Omental fat pad (tissue), 4 donors: ENCODE measurements at places on chromosomes 5 and 9. TPM values are rescaled to one million over a fixed set of nuclear protein-coding genes. Genes with fewer than 3 reads are reported as not detected.
A peak's percentile ranks its signal among the peaks of the same experiment; 100 is the strongest.

GRCh38 chr5:44387406-44387805 is 1.8 kb downstream of the FGF10 start:
- no peak for DNase-seq

Gene GFI1B
- total RNA-seq: not detected

Gene GPR150
- total RNA-seq: not detected

DNA sequence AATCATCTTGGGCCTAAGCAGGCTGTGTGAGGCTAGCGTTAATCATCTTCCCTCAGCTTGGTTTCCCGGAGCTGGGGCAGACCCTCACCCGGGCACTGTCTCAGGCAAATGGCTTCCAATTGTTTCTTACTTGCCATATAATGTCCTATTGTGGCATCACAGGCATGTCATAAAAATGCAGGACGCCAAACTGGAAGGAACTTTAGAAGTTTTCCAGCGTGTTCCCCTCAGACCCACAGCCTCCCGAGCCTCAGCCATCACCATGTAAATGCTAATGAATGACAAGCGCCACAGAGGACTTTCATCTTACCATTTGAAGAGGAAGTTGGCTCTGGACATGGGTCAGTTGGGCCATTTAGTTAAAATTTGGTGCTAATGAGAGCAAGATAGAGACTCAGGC is 143.0 kb upstream of the IRX1 start:
- no peak for DNase-seq

GRCh38 chr5:152269533-152269932 is 135.5 kb downstream of the NMUR2 start:
- DNase-seq: no peak

Gene TRPM3
- 1.9 TPM for total RNA-seq

Gene SHOC1
- total RNA-seq: not detected

Gene SPINK6
- total RNA-seq: not detected

GRCh38 chr9:129069862-129070641 is 10.9 kb upstream of the DOLPP1 start:
- no peak for DNase-seq

Gene RASGRF2
- 13.0 TPM for total RNA-seq

- no peak for DNase-seq
Measured at GRCh38 chr9:35664531-35665470, at the start of gene ARHGEF39. Gene ARHGEF39 (minus strand): TSS chr9:35665195. CDS start chr9:35665169, 26 bp downstream.

DNA sequence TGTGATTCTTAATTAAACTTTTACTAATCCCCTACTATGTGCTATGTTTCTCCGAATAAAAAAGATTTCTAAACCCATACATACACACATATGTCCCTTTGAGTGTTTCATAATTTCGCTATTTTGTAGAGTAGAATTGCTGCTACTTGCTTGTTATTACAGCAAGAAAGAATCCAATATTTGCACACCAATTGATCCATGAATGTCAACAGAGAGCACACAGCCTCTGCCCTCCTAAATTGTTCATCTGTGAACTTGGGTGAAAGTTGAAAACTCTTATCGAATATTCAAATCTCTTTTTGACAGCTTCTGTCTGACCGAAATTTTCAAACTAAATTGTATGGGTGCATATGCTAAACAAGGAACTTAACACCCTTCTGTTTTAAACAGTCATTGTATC is 83.4 kb upstream of the RASEF start:
- DNase-seq: no peak

DNA sequence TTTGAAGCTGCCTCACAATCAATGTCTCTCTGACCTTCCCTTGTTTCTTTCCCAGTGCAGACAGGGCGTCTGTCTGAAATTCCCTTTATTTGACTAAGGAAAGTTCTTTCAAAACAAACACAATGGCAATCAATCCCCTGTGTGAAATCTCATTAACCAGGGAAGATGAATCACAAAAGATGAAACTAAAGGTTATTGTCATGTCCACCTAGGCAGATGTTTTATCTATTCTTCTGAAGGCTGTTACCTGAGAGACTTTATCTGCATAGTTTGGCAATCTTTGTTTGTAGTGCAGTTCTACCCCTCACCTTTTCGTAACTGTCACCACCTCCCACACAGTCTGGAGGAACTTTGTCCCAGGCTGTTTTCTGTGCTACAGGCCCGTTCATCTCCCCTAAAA is 217.5 kb upstream of the RIOK2 start:
- no peak for DNase-seq

DNA sequence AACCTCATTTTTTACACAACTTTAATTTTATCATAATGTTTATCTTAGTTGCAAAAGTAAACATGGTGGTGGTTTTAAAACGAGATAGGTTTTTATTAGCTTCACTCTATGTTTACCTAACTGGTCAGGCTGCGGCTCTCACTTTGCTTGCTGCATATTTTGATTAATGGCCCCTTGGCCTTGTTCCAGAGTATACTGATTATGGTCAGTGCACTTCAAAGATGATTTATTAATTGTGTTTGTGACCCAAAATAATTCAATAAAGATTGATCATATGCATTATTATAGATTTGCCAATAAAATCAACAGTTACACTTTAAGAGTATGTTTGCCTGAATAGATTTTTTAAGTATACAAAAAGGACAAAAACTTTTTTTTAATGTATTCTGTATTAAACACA is 188.0 kb downstream of the XRCC4 start:
- DNase-seq: no peak

- DNase-seq: no peak
Measured at GRCh38 chr9:130490981-130491380, 46.2 kb downstream of the ASS1 start.

DNA sequence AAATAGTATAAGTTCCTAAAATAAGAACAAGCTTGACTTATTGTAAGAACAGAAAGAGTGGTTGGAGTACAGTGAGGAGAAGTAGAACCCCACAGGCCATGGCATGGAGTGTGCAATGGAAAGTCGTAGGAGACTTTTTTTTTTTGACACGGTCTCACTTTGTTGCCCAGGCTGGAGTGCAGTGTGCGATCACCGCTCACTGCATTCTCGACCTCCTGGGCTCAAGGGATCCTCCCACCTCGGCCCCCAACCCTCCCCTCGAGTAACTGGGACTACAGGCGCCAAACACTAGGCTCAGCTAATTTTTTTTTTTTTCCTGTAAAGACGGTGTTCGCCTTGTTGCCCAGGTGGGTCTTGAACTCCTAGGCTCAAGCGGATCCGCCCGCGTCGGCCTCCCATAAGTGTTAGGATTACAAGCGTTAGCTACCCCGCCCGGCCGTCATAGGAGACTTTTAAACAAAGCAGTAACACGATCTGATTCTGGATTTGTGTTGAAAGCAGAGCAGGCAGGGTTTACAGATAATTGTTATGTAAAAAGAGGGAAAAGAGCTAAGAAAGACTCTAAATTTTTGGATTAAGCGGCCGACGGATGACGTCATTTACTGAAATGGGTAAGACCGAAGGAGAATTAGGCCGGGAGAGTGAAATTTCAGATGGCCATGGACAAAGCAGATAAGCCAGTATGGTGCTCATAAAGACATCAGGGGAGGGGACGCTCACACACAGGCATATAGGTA is 752 bp downstream of the TSTD2 start:
- peak; percentile 33 for DNase-seq

Gene EIF4E1B
- not detected for total RNA-seq

DNA sequence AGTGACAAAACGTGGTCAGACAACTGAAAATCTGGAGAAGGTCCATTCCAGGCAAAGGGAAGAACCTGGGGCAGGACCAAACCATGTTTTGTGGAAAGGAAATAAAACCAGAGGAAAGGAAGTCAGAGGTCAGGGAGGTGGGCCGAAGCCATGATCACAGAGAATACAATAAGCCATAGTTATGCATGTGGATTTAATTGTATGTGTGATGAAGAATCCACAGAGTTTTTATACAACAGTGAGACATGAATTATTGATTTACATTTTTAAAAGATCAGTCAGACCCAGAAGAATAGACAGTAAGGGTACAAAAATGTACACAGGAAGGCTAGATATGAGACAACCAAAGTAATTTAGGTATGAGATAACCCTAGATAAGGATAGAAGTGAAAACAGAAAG is 20.8 kb downstream of the TTC33 start:
- no peak for DNase-seq

GRCh38 chr5:80917631-80918030 is 42.5 kb upstream of the RASGRF2 start:
- DNase-seq: no peak

Gene IFNB1
- not detected for total RNA-seq

Gene SPAAR
- total RNA-seq: 5.6 TPM

Gene ADAMTSL1
- total RNA-seq: 7.3 TPM

- DNase-seq: no peak
Measured at GRCh38 chr5:82881571-82882174, 195.5 kb downstream of the TMEM167A start.

- no peak for DNase-seq
Measured at GRCh38 chr9:109989296-109989695, 209.3 kb downstream of the PALM2AKAP2 start.

- no peak for DNase-seq
Measured at GRCh38 chr9:77597057-77597456, 51.1 kb downstream of the GNA14 start.

- no peak for DNase-seq
Measured at GRCh38 chr9:133701981-133702797, 36.0 kb downstream of the SARDH start.

DNA sequence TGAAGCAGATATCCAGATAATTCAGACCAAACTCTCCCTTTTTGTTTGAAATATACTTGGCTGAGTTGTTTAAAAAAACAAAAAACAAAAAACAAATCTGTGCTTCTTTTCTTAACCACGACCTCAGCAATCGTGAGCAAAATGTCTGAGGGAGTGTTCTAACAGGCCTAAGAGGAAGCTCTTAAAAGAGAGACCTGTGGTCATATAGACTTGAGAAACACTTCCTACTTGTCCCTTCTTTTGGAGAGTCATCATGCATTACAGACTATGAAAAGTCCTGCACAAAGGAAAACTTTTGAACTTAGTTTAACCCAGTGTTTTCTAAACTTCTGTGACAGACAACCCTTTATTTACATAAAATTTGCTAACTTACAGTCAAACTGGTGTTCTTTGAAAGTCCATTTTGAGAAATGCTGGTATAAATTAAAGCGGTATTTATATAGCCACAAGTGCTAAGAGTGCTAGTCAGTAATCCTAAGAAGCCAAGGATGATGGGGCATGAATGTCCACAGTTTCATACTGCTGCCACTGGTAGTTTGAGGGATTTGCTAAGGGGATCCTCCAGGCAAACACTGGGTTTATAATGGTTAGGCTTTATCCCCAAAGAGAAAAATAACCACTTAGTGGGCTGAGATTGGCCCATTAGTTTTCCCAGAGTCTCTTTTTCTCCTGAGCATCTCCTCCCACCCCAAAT is 199.8 kb downstream of the LRRC70 start:
- no peak for DNase-seq

DNA sequence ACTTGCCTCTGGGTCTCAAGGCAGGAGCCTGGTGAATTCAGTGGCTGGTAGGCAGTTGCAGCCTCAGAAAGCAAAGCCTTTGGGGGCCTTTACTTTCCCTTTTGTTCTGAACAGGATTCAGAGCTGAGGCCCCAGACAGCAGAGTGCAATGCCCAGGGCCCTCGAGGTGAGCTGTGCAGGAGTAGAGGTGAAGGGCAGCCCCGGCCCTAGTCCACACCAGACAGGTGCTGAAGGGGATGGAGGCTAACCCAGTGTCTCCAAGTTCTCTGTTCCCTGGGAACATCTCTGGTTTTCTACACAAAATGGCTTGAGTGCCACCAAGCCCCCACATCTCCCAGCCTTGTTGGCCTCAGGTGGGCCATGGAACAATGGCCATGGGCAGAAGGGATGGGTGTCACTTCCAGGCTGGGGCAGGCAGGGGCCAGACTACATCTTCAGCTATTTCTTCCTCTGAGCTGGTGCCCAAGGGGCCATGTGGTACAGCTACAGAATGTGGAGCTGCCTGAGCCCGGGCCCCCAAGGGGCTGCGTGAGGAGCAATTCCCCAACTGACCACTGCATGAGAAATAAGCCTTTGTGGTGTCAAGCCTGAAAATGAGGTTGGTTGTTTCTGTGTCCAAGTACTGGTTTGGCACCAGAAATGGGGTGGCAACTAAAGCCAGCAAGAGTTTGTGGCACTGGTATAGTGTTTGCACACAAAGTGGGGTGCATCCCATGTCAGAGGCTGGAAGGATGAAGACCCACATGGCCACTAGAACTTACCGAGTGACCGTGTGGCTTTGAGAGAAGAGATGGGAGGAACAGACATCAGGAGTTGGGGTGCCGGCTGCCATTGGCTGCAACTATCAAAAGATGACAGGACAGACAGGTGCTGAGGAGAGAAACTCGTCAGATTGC is 57.8 kb downstream of the BARX1 start:
- no peak for DNase-seq

Gene RLN1
- total RNA-seq: not detected

GRCh38 chr5:38726279-38726678 is 119.5 kb upstream of the OSMR start:
- DNase-seq: no peak

DNA sequence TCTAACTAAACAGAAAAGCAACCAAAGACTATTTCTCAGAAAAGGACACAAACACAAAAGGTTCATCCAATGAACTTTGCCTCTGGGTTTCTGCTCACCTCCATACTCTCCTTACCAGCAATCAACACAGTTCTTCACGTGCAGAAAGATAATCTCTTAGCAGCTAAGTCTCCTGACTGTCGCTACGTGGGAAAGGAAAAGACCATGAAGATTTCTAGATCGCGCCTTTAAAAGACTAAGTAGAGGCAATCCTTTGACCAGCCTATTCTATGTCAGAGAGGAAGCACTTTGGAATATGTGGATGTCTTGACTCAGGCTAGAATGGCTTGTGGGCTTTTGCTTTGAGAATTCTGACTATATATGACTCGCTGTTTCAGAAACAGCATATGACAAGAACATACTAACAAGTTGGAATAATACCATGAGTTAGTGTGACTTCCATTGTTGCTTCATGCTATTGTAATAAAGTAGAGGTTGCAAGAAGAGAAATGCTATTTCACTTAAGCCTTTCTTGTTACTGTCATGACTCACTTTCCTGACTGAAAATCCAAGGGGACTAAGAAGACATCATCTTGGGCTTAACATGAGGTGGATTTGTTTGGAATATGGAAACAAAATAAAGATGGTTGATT is 339.5 kb upstream of the RFX3 start:
- no peak for DNase-seq

Gene PLCXD3
- total RNA-seq: 2.5 TPM

DNA sequence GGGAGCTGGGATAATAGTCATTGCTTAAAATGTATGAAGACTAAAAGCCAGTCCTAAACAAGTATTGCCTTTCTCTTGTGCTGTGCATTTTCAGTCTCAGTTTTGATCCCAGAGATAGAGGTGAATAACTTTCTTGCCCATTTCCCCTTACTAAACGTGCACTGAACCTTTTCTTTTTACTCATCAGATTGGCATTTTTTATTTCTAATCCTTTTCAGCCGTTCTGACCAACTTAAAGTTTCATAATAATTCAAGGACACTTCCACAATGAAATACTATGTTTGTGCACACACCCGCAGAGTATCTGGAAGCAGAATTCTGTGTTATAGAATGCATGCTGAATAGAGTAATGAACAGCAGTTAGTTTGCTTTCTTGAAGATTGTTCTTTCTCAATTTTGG is 343.6 kb downstream of the LRRC70 start:
- DNase-seq: no peak

GRCh38 chr5:169001394-169001793 is 299.5 kb downstream of the SLIT3 start:
- no peak for DNase-seq
